ENCODE measurements at places on chromosomes 1 and 21.

DNA sequence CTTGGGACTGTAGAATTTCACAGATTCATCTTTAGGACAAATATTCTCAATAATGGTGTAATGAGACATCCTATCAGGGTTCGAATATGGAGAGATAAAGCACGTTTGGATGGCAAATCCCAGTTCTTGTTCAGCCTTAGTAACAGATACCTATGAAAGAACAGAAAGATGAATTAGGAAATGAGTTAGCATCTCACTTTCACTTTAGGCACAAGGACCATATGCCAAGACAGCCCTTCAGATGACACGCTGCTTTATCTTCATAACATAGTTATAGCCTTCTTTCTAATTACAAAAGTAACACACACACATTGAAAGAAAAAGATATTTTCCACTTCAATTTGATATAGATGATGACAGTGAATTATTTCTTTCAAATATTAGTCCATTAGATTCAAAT lies 173.6 kb downstream of the TGFBR3 start:
- no peak for DNase-seq

GRCh38 chr1:177780096-177780700 lies 189.7 kb downstream of the SEC16B start:
- no peak for DNase-seq

- DNase-seq = no peak
Measured at GRCh38 chr21:29245104-29245643, 53.5 kb upstream of the BACH1 start.

GRCh38 chr21:25515484-25516405 lies 91.5 kb downstream of the MRPL39 start:
- no peak for DNase-seq

DNA sequence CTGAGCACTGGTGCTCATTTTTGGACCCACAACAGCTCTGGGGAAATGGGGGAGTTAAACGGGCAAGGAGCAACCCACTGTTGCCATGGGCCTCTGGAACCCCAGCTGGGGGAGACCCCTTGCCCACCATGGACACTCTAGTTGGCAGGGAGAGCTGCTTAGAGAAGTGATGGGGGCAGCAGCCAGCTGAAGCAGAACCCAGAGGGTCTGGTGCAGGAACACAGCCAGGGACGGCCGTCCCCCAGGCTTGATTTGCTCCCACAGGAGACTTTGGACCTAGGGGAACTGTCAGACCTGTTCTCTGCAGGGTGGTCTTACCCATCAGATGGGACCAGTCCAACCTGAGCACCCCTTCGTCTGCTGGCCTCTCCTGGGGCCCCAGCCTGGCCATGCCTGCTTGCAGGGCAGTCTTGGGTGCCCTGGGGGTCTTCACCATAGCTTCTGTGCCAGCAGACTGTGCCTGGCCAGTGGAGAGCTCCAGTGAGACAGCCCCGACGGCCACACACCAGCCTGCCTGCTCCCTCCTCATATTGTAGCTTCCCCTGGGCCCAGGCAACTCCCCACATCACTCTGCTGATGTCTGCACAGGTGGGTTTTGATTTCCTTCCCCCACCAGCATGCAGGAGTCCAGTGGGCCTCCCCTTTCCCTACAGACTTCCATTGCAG lies 11.3 kb downstream of the SPATC1L start:
- DNase-seq = no peak

GRCh38 chr1:186617926-186618325 lies 62.3 kb downstream of the PTGS2 start:
- no peak for DNase-seq

GRCh38 chr1:56456435-56457101 lies 122.8 kb downstream of the PLPP3 start:
- no peak for DNase-seq

- no peak for DNase-seq
Measured at GRCh38 chr1:204711947-204712701, 26.6 kb upstream of the LRRN2 start.

- no peak for DNase-seq
Measured at GRCh38 chr1:89198491-89199072, at the start of gene GBP4. TSS of gene GBP4 (minus strand) at chr1:89198942. CDS start at chr1:89198834, 108 bp downstream.

DNA sequence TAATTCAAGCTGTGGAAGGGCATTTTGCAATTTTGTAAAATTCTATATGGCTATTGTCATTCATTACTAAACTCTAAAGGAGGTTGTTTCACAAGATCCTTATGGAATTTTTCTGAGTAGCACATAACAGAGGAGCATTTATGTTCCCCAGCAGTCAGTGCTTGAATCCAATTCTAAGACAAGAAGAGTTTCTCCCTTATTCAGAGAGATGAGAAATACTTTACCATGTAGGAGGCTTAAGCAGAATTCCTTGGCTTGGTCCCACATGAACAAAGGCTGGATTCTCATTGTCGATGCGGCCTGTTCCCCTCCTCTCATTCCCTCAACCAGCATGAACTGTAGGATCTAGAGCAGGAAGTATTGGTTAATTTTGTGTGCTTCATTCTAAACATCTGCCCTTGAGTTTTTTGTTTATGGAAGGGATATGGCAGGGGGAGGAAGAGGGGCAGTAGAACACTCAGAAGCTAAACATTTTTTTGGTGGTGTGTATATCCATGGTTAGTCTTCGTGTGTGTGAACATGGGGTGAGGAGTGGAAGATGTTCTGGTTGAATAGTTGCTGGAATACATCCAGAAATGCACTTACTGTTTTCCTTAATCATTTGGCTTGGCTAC lies 74.3 kb downstream of the LAMC1 start:
- no peak for DNase-seq

- no peak for DNase-seq
Measured at GRCh38 chr1:85189120-85189519, 11.7 kb downstream of the SYDE2 start.

DNA sequence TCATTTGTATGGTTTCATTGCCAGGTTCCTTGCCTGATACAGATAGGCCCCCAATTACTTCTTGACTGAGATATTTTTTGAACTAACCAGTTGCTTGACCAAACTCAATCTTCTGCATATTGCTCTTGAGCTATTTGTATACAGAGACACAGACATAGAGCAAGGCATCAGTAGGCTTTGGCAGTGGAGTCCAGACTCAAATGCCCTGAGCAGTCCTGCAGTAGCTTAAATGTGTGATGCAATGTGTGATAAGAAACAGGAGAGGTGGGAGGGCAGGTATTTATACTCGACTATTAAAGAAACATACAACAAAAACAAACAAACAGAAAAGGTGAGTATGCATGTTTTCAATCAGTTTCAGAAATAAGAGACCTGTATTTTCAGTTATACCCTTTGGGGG lies 197.9 kb upstream of the DAB1 start:
- DNase-seq = no peak

DNA sequence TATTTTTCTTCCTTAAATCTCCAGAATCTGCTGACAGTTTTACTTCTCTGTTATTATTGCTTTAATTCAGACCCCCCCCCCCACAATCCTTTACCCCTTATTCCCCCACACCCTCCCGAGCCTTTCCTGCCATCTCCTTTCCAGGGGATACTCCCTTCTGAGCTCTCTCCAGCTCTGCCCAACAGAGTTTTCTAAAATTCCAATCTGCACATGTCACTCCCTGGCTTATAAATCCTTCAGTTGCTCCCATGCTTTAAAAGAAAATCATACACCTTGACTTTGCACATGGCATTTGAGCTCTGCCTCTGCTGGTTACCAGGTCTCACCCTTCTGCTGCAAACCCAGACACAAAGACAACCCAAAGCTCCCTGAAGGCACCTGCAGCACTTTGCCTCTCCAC lies 11.7 kb upstream of the EPS8L3 start:
- no peak for DNase-seq

- no peak for DNase-seq
Measured at GRCh38 chr1:234597894-234598293, 12.1 kb downstream of the IRF2BP2 start.

DNA sequence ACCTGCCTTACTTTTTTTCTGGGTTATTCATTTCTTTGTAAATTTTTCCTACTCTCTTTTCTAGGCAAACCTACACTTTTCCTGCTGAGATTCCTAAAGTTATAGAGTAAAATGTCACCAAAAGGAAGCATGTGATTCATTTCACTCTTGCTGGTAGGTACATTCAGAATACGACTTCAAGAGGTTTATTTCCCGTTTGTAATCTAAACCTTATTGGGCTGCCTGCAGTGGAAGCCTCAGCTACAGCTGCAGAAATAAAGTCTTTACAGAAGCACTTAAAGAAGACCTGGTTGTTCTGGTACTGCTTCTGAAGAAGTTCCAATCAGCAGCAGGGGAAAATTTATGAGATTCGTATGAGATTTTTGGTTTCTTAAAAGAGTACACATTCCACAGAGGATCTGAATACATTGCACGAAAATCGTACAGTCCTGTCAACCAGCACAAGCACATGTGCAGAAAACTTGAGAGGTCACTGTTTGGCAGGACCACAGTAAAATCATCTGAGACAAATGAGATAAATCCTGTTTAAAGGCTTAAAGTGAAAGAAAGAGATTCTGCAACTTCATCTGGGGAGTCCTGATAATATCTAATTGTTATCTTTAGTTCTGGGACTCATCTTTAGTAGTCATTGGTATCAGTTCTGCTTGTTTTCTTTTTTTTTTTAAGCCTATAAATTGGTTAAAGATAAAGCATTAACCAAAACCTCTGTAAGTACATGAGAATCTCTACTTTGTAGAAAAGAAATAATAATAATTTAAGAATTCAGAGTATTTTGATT lies 109.9 kb upstream of the ADGRL2 start:
- no peak for DNase-seq

DNA sequence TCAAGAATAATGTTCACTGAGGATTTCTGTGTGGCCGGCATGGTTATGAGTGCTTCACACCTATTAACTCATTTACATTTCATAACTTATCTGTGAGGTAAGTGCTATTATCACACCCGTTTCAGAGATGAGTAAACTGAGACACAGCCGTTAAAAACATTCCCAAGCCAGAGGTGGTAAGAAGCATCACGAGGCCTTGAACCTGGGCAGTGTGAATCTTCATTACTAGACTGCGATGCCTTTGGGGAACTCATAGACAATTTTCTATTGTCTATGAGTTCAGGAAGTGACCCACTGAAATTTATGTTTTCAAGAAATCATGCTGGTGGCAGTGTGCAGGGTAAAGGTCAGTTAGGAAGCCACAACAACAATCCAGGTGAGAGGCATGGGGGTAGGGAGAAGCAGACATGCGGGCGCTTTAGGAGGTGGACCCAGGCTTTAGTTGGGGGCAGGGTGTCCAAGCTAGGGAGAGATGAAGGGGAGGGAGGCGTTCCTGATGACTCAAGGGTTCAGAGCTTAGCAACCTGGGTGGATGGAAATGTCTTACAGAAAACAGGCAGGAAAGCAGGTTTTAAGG lies 14.5 kb downstream of the GNG12 start:
- no peak for DNase-seq

DNA sequence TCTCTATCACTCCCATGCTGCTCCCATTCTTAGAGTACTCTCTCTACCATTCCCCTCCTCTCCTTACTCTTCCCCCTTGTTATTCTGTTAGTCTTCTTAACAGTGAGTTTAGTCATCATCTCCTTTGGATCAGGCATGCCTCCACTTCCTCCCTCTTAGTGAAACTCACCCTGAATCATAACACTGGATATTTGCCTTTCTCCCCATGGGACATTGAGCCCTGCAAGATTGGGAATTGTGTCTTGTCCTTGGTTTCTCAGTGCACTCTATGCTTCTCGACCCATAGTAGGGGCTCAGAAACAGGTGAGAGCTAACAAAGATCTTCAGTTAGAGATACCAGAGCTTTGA lies 68.3 kb upstream of the GCLM start:
- no peak for DNase-seq

- no peak for DNase-seq
Measured at GRCh38 chr1:13757693-13758092, 57.7 kb downstream of the PRDM2 start.

- DNase-seq = no peak
Measured at GRCh38 chr1:222971146-222971545, 156.3 kb downstream of the DISP1 start.

GRCh38 chr21:44708866-44709425 lies 2.4 kb downstream of the TSPEAR start:
- no peak for DNase-seq

DNA sequence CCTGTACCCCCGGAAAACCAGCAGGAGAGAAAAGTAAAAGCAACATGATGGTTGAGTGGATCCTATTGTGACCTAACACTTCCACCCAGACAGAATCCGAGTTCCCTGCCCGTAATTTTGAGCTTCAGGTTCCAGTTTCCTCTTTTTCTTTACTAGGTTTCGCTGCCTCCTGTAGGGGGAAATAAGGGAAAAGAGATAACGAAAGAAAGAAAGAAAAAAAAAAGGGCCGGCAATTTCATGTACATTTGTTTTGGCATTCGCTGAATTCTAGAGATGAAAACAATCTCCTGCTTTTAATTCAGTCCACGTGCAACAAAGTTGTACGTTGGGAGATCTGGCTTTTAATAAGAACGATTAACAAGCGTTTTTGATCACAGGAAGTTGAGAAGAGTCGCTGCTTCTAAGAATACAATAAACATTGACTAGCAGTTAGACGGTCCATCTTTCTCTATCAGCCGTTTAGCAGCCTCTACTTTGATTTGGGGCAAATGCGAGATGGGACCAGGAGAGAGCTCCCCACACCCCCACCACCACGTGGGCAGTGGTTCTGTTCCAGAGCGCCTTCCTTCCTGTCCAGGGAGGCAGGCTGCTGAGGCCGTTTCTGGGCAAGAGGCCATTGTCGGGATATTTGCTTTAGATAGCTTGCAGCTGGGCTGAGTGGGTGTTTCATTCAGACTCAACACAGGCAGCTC lies 155.9 kb upstream of the RUNX1 start:
- DNase-seq = peak; percentile 70

DNA sequence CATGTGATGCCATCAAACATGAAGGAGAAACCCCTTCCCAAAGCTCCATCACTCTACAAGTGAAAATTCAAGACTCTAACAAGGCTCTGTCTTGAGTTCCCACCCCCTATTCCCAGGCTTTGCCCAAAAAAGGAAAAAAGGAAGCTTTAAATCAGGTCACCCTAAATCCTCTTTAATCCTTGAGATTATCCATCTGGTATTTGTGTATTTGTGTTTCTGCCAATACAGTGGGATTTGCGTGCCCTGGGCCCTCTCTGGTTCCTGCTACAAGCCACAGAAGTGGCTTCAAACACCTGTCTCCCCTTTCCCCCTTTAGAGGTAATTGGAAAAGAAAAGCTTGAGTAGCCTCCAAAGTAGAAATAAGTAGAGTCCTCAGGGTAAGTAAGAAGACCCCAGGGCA lies 120.4 kb downstream of the EDEM3 start:
- DNase-seq = no peak

- DNase-seq = no peak
Measured at GRCh38 chr1:197468543-197469175, 200.6 kb downstream of the CRB1 start.

DNA sequence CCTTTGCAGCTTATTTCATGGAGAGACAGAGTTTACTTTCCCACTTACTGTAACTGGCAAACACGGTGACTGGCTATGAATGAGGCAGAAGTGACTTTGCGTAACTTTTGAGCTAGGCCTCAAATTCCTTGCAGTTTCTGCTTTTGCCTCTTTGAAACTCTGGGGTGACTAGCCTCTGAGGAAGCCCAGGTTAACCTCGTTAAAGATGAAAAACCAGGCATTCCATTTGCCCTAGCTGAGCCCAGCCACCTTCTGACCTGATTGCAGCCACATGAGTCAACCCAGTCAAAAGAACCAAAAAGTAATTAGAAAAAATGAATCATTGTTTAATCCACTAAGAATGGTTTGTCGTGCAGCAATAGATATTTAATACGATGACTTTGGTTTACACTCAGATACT lies 20.4 kb downstream of the PRMT6 start:
- DNase-seq = no peak

Data from anterior cingulate cortex (tissue), 58 donors.